H9 (cell line): ENCODE measurements at places on chromosomes 1 and 21. TPM values are rescaled to one million over a fixed set of nuclear protein-coding genes. Genes with fewer than 3 reads are reported as not detected.
A peak's percentile ranks its signal among the peaks of the same experiment; 100 is the strongest.

Gene ST6GALNAC5
- total RNA-seq, result 3.3 and 3.8 TPM in 2 replicates

Gene ARHGEF10L
- total RNA-seq, result 20.2 and 21.4 TPM in 2 replicates

Gene ELF3
- 9.1 and 10.4 TPM in 2 replicates for total RNA-seq

Gene OR10Z1
- not detected in 2 replicates for total RNA-seq

Gene IL23R
- total RNA-seq, result not detected in 2 replicates

- no peak for DNase-seq
Measured at GRCh38 chr1:214568328-214568727, 16.9 kb upstream of the PTPN14 start.

- peak; percentile 49 for DNase-seq
Measured at GRCh38 chr1:182080955-182081582, 19.6 kb upstream of the ZNF648 start.

- no peak for DNase-seq
Measured at GRCh38 chr1:35046730-35047129, 15.0 kb upstream of the ZMYM6 start.

DNA sequence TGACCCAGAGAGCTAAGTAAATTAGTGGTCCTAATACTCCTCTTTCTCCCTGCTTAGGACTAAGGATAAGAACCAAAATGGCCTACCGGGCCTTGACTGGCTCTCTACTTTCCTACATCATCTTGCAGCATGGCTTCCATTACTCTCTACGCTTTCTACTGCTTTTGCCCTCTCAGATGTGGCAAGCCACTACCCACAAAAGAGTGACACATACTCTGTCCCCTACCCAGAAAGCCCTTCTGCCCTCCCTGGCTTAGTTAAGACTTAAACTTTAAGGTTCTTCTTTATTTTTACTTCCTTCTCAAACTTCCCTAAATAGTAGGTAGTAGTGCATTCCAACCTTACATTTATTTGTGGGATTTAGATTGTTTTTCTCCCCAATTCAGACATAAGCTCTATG, 228.1 kb downstream of the TPR start:
- DNase-seq, result no peak

DNA sequence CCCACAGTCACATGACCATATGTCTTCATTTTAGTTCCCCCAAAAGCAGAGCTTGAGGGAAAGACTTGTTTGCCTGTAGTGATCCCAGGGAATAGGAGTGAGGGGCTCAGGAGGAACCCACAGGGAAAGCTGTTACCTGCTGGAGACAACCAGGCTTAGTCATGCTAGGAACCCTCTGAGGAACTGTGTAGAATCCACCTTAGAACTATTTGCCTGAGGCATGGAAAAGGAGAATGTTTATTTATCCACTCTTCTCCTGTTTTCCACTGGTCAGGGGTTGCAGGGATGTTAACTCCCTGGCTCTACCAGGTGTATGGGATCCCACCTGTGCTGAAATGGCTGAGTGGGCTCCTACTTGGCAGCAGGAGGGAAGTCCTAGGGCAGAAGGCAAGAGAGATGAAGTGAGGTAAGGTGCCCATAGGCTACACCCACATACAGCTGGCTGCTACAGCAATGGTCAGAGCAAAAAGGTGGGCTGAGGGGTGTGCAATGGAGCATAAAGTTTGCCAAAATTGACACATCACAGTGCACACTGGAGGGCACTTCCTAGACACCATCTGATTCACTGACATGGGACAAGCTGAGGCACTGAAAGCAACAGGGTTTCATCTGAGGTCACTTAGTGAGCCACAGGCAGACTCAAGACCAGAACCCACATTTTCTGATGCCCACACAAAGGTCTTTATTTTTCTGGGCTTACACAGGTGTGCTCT, 29.7 kb upstream of the CYP4B1 start:
- DNase-seq, result no peak

- no peak for DNase-seq
Measured at GRCh38 chr1:111147948-111148347, 7.9 kb downstream of the CEPT1 start.

DNA sequence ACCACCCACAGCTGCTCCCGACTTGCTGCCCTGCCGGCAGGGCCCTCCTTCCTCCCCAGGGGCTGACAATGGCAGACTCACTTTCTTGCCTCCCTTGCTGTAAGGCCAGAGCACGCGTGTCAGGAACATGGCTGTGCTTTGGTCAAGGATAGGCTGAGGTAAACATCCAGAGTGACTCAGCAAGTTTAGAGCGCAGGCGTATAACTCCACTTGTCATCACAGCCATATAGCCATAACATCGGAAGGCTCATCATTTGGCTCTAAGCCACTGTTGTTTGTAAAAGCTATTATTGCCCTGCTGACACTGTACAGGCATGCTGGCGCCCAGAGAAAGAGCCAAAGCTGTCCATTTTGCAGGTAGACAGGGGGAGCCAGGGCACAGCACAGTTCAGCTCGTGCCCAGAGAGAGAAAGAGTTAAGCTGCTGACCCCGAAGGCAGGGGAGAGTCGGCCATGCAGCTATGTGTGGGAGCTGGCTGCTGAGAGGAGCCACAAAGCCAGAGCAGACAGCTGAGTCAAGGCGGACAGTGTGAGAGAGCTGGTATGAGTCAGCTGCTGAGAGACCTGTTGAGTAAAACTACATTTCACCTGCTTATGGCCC, 60.6 kb downstream of the GNG4 start:
- DNase-seq, result no peak

DNA sequence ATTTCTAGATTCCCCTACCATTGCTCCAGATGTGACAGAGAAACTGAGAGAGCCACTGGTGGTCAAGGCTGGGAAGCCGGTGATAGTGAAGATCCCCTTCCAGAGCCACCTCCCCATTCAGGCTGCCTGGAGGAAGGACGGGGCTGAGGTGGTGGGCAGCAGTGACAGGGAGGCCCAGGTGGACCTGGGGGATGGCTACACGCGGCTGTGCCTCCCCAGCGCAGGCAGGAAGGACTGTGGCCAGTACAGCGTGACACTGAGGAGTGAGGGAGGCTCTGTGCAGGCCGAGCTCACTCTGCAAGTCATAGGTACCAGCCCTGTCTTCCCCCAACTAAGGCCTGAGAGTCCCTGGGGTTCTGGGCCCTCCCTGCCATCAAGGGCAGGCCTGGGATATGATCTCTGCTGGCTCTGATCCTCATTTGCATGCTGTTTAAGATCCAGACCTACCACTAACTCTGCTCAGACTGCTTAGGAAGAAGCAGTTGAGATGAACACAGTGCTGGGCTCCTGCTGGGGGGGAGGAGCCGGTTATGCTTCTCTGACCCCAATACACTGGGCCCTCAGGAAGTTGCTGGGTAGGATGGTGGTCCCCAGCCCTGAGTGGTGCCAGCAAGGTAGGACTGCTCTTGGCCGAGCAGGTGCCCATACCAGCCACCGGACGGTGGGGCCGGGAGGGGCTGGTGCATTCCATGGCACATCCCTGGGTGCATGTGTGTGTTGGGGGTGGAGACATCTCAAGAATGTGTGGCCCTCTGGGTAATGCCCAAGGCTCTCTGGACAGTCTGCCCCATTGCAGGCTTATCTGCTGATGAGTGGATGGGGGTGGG, 25.1 kb downstream of the IGFN1 start:
- no peak for DNase-seq

- DNase-seq, result no peak
Measured at GRCh38 chr1:151273924-151274466, 8.1 kb upstream of the ZNF687 start.

DNA sequence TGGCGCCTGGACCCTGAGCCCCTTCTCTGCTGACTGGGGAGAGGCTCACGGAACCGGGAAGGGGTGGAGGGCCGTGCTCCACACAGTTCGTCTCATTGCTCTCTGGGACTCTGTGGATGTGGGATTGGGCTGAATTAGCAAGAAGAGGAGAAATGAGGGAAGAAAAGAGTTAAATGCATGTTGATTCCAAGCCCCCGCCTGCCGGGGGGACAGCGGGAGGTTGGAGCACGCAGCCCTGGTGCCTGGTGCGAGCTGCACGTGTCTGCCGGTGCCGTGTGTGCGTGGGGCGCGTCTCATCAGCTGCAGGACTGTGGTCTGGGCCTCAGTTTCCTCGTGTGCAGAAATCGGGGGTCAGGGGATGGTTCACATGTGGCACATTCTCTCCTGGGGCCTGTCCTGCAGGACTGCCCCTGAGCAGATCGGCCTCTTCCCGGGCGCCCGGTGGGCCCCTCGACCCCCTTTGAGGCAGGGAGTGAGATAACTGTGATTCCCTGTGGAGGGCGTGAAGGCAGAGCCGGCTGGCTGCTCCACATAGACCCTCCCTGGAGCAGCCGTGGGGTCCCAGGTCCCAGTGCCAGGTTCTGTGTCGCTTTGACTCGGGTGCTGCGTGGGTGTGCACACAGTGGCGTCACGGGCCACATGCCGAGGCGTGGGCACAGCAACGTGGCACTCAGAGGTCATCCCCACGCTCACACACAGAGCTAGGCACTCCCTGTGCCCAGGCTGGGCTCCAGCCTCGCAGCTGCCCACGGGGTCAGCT, 11.4 kb downstream of the SAMD11 start:
- DNase-seq, result no peak

DNA sequence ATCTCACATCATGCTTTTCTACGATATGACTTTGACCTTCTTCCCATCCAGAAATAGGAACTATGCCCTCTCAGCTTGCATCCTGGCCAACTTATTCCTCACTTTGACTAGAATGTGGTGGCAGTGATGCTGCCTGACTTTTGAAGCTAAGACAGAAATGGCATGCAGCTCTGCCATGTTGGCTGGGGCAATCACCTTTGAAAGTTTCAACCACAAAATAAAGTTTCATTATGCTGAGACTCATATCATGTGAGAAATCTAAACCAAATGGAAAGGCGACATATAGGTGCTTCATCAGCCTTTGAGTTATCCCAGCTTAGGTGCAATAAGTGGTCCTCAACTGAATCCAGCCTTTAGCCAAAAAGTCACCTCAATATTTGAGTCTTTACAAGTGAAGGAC, 370.0 kb upstream of the CHRM3 start:
- no peak for DNase-seq

- no peak for DNase-seq
Measured at GRCh38 chr1:220575718-220576497, 48.0 kb downstream of the MARK1 start.

- peak; percentile 96 for DNase-seq
Measured at GRCh38 chr1:77683160-77684148, 996 bp upstream of the ZZZ3 start.

GRCh38 chr1:167502192-167502551, 16.2 kb downstream of the CD247 start:
- no peak for DNase-seq

- no peak for DNase-seq
Measured at GRCh38 chr21:39281207-39281606, 32.2 kb downstream of the BRWD1 start.

- DNase-seq, result peak; percentile 69
Measured at GRCh38 chr21:45974073-45975019, 7.2 kb upstream of the COL6A1 start.

- DNase-seq, result peak; percentile 90
Measured at GRCh38 chr1:1471389-1472052, at the start of gene ATAD3B. TSS of gene ATAD3B (plus strand) at chr1:1471765. CDS start at chr1:1471885, 120 bp downstream.

DNA sequence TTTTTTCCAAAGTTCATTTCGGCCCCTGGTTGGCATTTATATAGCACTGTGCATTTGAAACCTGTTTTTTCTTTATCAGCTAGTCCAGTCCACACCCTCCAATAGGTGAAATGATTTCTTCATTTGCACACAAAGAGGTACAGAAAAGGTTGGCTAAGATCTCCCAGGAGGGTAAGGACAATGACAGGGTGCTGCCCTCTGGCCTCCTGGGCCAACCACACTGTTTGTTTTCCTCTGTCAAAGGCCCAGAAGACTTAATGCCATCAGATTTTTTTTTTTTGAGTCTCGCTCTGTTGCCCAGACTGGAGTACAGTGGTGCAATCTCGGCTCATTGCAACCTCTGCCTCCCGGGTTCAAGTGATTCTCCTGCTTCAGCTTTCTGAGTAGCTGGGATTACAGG, 70.1 kb upstream of the EFHD2 start:
- no peak for DNase-seq

DNA sequence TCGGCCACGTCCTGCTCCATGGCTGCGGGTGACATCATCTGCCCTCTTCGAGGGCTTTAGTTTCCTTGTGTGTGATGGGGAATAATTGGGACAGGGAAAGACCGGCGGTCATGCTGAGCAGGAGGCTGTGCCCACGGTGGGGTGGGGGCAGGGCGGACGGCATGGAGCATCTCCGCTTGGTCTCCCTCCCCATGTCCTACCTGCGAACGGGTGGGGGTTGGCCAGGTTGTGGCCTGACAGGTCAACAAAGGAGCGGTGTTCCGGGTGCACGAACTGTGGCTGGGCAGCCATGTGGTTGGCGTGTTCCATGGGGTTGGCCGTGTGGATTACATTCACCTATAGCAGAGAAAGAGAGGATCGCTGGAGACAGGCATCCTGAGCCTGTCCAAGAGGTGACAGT, 80.0 kb downstream of the PIK3CD start:
- no peak for DNase-seq

- no peak for DNase-seq
Measured at GRCh38 chr1:66916320-66916719, 8.3 kb downstream of the DNAI4 start.

DNA sequence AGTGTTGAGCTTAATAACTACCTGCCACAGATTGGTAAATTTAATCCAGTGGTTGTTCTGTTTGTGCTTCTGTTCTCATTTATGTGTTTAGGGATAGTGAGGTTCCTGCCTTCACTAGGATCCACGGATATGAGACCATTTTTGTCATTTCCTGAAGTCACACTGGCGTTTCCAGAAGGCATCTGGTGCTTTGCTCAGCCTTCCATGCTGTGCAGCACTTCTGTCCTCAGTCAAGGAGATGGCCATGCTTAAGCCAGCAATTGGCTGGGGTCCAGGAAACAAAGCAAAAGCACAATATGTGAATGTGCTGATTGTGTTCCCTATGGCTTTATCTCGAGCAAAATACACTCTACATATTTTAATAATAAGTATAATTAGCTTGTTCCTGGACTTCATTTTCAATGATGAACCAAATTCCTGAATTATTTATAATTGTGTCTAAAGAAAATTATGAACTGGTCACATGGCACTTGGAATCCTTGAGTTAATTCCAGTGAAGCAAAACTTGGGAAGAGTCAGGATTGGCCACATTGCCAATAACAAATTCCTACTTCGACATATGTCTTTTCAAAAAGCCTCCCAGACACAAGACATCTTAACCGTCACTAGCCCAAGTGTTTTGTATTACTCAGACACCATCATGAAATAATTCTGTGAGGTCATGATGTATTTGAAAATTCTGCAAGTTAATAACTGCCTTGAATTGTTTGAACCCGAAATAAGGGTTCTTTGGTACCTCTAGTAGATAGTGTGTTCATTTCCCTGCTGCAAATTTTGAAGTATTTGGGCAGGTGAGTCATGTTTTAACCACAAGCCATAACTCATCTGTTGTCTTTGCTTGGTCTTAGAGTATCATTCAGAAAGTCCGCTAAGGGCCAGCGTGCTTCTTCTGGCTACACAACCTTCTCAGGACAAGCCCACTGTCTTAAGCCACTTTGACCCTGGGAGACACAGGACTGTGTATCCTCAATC, 412.4 kb downstream of the DISC1 start:
- no peak for DNase-seq

- no peak for DNase-seq
Measured at GRCh38 chr1:25355841-25356395, 17.8 kb downstream of the TMEM50A start.

GRCh38 chr1:65393928-65394327, 26.5 kb upstream of the LEPR start:
- DNase-seq, result no peak
